Left kidney (tissue), 8 donors: ENCODE measurements at places on chromosomes 4 and X. TPM values are rescaled to one million over a fixed set of nuclear protein-coding genes. Genes with fewer than 3 reads are reported as not detected.

UNC5C gene
- polyA plus RNA-seq, result 44.7 TPM

DNA sequence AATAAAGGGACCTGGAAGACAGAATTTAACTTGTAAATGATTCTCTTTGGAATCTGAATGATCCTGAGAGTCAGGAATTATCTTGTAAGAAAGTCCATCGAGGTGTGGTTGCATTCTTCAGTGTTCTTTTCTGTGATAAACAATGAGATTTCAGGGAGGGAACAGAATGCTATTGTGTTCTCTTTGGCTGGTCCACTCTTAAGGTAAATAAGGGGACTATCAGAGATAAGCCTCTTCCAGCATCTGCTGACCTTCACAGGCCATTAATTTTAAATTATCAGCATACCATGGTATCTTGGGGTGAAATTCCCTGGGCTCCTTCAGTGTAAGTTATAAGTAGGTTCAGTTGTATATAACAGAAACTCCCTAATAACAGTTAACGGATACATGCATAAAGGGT lies 107.1 kb upstream of the ARHGAP24 start:
- DNase-seq, result no peak

DNA sequence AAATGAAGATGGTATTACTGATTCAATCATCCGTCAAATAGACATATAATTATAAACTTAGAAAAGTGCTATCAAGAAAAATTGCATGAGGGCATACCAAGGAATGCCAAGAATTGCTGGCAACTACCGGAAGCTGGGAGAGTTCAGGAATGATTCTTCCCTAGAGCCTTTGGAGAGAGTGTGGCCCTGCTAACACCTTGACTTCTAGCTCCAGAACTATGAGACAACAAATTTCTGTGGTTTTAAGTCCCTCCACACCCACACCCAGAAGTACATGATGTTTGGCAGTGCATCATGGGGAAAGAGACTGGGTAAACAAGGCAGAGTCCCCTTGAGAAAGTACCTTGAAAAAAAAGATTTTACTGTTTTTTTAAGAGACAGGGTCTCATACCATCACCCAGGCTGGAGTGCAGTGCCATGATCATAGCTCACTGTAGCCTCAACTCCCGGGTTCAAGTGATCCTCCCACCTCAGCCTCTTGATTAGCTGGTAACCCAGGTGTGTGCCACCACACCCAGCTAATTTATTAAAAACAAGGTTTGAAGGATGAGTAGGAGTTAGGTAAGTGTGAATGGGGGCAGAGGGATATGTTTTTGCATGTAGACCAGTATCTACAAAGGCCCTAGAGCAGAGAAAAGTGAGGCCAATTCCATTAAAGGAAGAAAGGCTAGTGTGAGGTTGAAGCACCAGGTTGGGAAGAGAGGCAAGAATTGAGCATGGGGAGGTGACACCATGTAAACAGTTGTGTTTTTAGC lies 53.1 kb downstream of the GSX2 start:
- no peak for DNase-seq

- peak; percentile 52 for DNase-seq
Measured at GRCh38 chr4:141158219-141158618, 24.9 kb upstream of the RNF150 start.

DNA sequence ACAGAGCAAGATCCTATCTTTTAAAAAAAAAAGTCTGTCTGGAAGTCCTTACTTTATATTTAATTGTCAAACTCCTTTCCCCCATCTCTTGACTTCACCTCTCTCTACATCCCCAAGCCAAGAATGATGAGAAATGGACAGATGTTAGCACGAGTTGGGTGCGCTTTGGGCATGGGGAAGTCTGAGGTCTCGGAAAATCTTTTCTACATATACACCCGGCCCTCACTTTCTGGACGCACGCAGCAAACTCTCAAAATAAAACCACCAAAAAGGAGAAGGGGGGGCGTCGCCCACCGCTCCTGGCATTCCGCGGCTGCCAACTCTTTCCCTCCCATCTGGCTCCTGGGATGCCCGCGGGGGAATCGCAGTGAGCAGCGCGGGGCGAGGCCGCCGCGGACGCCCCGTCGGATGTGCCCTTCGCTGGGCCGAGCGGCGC lies 756 bp downstream of the IGFBP7 start:
- DNase-seq, result no peak

DNA sequence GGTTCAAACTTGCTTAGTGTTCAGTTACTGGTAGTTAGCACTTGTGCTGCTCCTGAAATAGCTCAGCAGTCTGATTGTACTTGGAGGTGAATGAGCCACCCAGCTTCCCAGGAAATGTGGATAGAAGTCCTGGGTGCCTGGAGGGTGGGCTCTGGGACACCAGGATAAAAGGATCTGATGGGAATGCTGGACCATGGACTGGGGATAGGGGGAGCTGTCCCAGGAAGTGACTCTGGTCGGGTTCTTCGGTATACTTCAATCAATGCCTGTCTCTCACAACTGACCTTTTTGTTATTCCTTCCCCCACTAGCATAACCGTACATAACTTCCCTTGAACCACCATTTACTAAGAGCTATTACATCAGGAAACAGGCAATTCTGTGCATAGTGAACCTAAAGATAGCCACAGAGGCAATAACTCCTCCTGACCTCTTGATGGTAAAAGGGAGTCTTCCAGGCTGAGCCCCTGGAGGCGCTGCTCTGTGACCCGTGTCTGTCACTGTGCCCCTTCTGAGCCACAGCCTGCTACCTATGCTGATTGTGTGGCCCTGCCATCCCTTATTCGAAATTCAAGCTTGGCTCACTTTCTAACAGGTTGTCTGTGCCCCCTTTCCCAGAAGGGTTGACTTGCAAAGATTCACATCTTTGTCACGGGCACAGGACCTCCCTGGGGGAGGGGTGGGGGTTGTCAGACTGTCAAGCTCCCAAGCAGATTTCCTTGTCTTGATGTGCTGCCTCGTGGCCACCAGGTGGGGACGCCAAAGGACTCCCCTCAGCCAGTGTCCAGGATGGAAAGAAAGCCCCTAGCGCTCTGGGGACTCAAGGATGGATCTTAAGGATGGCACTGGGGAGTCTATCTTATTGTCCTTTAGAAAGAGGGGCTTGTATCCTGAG lies 24.5 kb upstream of the WDR1 start:
- DNase-seq, result no peak

DNA sequence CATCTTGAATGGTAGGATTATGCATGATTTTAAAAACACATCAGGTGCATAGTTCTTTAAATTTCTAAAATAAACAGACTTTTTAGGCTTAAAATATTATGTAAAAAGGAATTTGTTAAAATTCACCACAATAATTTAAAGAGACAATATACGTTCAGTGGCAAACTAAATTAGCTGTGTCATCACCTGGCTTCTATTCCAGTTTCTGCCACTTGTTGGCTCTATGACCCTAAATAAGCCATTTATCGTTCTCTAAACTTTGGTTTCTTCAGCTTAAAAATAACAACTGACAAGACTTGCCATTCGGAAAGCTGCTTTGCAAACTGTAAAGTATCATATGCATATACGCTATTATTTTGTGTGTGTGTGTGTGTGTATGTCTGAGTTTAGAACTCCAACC lies 141.3 kb downstream of the MGST2 start:
- no peak for DNase-seq

- DNase-seq, result no peak
Measured at GRCh38 chrX:96445531-96446065, 239.0 kb upstream of the DIAPH2 start.

PDGFRA gene
- 159 TPM for polyA plus RNA-seq

GRCh38 chr4:1222036-1222789 lies 26.7 kb downstream of the CTBP1 start:
- DNase-seq, result no peak

GRCh38 chrX:24619647-24620046 lies 27.5 kb downstream of the PCYT1B start:
- no peak for DNase-seq

DNA sequence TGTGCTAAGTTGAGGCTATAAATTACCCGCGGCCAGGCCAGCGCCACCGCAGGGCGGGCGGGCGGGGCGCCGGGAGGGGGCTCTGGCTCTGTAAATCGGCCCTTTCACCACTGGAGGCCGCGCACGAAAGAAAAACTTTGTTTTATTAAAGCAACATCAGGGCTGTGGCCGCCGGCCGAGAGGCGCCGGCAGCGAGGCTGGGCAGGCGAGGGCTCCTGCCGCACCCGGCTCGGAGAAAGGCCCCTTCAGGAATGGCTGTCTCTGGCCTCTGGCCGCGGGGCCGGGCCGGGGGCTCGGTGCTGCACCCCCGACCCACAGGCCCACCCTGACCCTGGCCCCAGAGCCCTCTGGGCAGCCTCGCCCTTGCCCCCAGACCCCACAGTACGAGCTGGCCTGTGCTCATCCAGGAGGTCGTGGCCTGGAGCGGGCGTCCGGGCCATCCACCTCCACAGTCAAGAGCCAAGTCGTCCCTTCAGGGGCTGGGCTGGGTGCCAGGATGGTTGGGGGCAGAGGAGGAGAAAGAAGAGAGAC lies 29.5 kb upstream of the FGFR3 start:
- DNase-seq, result no peak

DNA sequence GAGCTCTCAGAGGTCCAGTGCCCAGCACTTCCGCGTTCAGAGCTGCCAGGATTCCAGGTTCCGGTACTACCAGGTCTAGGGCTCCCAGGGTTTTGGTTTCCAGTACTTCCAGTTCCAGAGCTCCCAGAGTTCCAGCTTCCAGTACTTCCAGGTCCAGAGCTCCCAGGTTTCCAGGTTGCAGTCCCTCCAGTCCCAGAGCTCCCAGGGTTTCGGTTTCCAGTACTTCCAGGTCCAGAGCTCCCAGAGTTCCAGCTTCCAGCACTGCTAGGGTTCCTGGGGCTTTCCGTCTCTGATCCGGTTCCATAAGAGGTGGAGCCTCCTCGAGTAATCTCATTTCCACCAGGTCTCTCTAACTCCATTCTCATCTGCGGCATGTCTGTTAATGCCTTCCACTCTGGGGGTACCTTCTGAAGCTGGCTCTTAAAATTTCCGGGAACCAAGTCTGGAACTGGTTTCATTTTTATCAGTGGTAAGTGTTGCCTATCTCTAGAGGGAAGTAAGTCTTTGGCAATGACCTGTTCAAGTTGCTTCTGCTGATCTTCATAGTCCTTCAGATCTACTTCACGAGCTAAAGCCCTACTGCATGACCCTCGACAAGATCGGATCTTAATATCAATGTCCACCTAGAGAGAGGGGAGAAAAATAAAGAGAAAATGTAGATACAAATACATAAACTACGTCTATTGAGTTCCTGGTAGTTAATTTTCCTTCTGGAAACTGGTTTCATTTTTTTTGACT lies 4.1 kb downstream of the FGA start:
- no peak for DNase-seq

DNA sequence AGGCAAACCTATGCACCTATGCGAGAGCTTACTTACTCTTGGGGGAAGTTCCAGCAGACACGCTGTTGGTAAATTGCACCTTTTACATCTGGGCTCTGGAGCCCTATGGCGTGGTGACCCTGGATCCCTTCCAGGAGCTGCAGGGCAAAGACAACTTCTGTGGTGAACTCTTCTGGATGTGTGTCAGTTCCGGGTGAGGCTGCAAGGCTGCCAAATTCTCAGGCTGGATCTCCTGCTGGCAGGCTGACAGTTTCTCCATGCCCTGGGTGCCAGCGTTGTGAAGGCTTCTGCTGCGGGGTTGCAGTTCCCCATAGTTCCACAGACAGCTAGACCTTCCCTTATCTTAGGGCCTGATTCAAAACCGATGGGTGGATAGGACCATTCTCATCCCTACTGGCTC lies 37.9 kb downstream of the RAP2C start:
- DNase-seq, result no peak

HTR2C gene
- 2.1 TPM for polyA plus RNA-seq

SLC34A2 gene
- polyA plus RNA-seq, result 27.6 TPM

DNA sequence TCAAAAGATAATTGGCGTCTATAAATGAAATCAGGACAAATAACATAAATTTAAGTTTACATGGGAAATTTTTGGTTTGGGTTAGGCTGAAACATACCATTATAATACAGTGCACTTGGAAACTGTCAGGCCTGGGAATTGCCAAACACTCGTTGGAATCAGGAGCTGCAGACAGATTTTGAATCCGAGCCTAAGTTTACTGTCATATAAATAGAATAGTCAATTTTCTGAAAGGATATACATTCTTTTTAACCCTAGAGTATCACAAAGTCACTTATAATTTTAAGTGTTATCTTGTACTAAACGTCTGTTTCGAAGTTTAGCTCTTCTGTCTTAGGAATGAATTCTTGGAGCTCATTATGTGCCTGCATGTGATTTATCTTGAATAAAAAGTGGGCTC lies 234.1 kb downstream of the VEGFC start:
- DNase-seq, result no peak
